ENCODE measurements at places on chromosomes 2 and 18. TPM values are rescaled to one million over a fixed set of nuclear protein-coding genes. Genes with fewer than 3 reads are reported as not detected.
A peak's percentile ranks its signal among the peaks of the same experiment; 100 is the strongest.

GRCh38 chr2:44807201-44808025, 134.1 kb upstream of the SIX3 start:
- H3K27ac ChIP-seq, result no peak overlapping the region
- DNase-seq, result peak; percentile 4
- H3K36me3 ChIP-seq, result no peaks in the 10 kb centered on the region
- H3K27me3 ChIP-seq, result peaks cover 56% of the 10 kb centered on the region
- no peak overlapping the region for H3K4me3 ChIP-seq

DNA sequence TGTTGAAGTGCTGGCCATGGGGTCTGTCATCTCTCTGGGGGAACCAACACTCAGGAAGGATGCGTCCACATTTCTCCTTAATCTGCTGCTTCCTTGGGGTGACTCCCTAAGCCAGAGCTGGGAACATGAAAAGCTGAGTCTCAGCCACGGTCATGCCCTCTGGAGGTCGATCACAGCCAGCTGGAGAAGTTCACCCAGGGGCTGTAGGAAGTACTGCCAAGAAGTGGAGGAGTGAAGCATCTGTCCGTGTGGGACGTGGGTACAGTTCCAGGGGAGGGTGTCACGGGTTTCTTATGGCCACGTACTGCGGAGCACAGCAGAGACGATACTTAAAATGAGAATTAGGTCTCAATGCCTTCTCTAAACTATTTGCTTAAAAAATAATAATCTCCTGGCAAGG, 42.4 kb upstream of the IGFBP2 start:
- no peaks in the 10 kb centered on the region for H3K27me3 ChIP-seq
- DNase-seq, result no peak
- H3K27ac ChIP-seq, result no peak overlapping the region
- no peaks in the 10 kb centered on the region for H3K4me1 ChIP-seq
- H3K4me3 ChIP-seq, result no peak overlapping the region

- no peak overlapping the region for H3K4me3 ChIP-seq
- no peak overlapping the region for H3K27ac ChIP-seq
- H3K36me3 ChIP-seq, result no peaks in the 10 kb centered on the region
- H3K4me1 ChIP-seq, result no peaks in the 10 kb centered on the region
- no peaks in the 10 kb centered on the region for H3K27me3 ChIP-seq
These were observed 181.3 kb upstream of the SIX2 start for GRCh38 chr2:45190481-45190942.

GRCh38 chr2:219642069-219642454, 14.6 kb downstream of the SLC4A3 start:
- no peaks in the 10 kb centered on the region for H3K4me1 ChIP-seq
- no peaks in the 10 kb centered on the region for H3K36me3 ChIP-seq
- DNase-seq, result no peak
- no peak overlapping the region for H3K27ac ChIP-seq
- no peak overlapping the region for H3K4me3 ChIP-seq

GRCh38 chr2:223043164-223043941, 8.6 kb upstream of the KCNE4 start:
- DNase-seq, result peak; percentile 22
- peaks cover 14% of the 10 kb centered on the region for H3K4me1 ChIP-seq
- no peak overlapping the region for H3K4me3 ChIP-seq
- no peak overlapping the region for H3K27ac ChIP-seq
- no peaks in the 10 kb centered on the region for H3K27me3 ChIP-seq

GRCh38 chr18:39713961-39714360, 2148.4 kb upstream of the CELF4 start:
- H3K27ac ChIP-seq, result no peak overlapping the region
- no peaks in the 10 kb centered on the region for H3K27me3 ChIP-seq
- no peak overlapping the region for H3K4me3 ChIP-seq

The MDH1B gene
- total RNA-seq, result not detected

The ABHD1 gene
- total RNA-seq, result not detected

The ALKAL2 gene
- not detected for total RNA-seq

The VIL1 gene
- total RNA-seq, result not detected

The PLCL1 gene
- 3.4 TPM for total RNA-seq

The NOSTRIN gene
- not detected for total RNA-seq

All from endothelial cell of umbilical vein (primary cell).